ENCODE measurements at places on chromosomes 16 and 17.

DNA sequence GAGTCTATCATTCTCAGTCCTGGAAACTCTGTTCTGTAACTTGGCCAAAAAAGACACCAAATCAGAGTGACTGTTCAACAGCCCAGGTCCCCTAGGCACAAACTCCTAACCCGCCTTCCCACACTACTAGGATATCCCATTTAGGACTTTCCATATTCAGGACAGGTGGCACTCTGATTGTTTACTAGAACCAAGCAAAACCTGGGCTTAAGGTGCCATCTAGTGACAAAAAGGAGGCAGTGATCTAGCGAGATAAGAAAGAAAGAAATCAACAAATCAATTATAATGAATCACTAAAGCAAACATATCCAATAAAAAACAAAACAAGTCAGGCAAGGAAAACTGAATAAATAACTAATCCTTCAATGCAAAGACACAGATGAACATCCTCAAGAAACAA lies 203.9 kb downstream of the CEP112 start:
- DNase-seq: no peak

- DNase-seq: peak; percentile 22
Measured at GRCh38 chr16:86016201-86016965, 117.4 kb downstream of the IRF8 start.

DNA sequence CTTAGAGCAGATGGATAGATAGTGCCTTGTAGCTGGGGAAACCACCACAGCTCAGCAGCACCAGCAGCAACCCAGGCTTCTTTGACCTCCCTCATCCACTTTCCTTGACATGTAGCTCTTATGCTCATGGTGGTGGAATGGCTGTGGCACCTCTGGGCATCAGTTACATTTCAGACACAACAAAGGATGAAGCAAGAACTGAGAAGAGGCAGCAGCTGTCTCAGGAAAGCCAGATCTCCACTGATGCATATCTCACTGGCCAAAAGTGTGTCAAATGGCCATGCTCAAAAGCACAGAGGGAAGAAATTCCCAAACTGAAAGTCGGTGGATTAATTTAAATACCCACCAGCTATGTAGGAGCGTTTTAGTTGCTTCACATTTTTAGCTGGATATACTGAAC lies 671.4 kb upstream of the SALL1 start:
- DNase-seq: no peak

- no peak for DNase-seq
Measured at GRCh38 chr16:64116151-64116550, 1005.7 kb downstream of the CDH11 start.

- no peak for DNase-seq
Measured at GRCh38 chr17:3036800-3037199, 26.6 kb downstream of the OR1D5 start.

DNA sequence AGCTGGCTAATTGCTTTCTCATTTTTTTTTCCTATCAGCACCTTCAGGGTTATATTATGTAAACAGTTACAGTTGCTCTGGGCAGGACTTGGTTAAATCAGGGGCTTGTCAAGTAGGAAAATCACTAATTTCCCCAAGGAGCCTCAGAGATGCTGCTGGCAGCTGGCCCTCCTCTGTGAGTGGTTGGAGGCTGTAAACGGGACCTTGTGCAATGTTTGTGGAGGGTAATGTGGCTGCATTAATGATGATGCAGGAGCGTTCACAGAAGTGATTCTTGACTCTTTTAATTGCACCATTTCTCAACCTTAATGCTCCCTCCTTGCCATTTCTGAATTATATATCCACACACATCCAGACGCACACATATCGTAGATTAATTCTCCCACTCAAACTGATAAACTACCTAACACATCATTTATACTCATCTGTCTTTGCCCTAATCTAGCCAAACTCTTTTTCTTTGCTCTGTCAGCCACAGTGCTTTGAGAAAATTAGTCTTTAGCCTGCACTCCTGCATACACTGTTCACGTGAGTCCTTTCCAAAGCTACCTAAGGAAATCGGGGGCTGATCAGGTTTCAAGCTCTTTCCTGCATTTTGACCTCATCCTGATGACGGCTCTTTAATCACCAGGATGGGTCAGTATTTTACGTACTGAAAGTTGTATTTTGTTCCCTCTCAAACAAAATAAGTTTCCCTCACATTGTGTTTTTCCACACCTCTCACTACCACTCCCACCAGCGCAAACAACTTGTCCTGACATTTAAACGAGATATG lies 154.4 kb upstream of the PIRT start:
- no peak for DNase-seq

DNA sequence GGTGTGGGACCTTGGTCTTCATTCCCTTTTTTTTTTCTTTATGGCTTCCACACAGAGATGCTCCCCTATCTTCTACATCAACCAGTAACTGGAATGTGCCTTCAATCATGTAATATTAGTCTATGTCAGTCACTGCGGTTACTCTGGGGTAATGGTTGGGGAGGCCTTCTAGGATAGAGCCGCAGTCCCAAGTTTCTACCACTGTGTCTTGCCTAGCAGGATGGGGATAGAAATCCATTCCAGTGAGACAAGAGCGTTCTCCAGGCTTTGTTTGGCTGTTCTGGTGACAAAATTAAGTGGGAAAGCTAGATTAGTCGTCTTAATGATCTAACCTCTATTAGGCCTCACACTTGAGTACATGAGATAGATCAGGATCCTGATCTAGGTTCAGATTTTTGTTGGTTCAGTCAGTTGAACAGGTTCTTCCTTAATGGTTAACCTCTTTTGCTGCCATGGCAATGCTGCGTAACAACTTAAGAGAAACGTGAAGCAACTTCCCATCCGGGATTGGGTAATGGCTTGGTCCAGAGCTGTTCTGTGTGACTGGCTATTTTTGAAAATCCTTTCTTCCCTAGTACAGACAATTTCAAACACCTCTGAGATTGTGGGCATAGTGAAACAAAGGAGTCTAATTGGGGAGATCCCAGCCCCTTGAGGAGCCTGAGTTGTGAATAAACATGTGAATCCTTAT lies 8.7 kb downstream of the MSL1 start:
- no peak for DNase-seq

GRCh38 chr17:44360826-44361225 lies 2.8 kb downstream of the FAM171A2 start:
- DNase-seq: no peak

GRCh38 chr16:71383054-71383773 lies 24.7 kb downstream of the CALB2 start:
- DNase-seq: no peak

GRCh38 chr17:9410301-9410700 lies 165.3 kb downstream of the STX8 start:
- no peak for DNase-seq

DNA sequence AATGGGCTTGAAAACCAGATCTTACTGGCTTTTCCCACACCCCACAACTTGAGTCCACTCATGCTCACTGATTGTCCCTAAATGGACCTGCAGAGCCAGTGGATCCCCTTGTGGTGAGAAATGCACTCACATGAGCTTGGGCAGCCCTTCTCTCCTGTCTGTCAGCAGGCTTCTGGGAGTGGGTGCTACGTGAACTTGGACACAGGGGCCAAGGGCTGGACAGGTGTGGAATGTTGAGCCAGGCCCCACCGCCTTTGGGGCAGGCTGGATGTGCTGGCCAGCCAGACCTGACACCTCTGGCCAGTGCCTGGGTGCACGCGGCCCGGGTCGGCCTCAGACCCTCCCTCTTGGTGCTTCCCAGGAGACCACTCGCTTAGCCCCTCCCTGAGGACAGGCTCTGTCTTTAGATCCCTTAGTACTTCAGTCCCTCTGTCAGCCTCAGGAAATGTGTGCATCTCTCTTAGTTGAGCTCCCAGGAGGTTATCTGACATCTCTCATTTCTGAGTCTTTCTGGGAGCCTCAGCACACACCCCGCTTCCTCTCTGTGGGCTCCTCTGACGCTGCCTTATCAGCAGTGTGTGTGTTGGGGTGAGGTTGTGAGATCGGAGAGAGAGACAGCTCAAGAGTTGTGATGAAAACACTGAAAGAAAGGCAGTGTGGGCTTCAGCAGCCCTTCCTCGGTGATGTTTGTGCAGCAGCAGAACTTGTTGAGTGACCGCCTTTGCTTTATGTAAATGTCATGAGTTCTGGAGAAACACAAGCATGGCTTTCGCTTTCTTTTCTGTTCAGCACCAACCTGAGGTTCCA lies 117.0 kb downstream of the RAB11FIP4 start:
- DNase-seq: no peak

- DNase-seq: no peak
Measured at GRCh38 chr16:88108762-88109161, 157.5 kb downstream of the BANP start.

DNA sequence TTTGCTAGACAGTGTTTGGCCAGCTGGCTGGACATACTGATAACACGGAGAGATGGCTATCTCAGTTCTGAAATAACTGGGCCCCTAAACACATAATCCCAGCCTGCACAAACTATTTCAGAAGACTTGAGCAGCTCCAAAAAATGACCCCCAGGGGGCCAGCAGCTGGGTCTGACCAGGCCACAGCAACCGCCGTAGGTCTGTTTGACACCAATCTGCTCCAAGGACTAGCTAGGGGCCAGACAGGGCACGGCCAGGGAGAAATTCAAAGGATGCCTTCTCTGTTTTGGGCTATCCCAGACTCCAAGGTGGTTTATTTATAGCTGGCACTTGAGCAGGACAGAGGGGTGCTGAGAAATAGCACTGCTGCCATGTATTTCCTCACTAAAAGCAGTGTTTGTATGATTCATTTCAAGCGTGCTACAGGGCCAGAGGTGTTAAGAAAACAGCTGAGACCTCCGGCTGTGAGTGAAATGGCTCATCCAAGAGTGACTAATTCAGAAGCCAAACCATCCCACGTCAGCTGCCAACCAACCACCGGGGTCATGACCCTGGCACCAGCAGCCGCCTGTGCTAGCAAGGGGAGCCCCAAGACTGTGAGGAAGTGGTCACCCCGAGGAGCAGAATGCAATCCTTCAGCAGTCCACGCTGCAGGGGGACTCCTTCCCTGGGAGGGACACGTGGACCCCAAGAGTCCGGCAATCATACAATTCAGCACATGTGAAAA lies 5.7 kb downstream of the GGA2 start:
- DNase-seq: peak; percentile 72

DNA sequence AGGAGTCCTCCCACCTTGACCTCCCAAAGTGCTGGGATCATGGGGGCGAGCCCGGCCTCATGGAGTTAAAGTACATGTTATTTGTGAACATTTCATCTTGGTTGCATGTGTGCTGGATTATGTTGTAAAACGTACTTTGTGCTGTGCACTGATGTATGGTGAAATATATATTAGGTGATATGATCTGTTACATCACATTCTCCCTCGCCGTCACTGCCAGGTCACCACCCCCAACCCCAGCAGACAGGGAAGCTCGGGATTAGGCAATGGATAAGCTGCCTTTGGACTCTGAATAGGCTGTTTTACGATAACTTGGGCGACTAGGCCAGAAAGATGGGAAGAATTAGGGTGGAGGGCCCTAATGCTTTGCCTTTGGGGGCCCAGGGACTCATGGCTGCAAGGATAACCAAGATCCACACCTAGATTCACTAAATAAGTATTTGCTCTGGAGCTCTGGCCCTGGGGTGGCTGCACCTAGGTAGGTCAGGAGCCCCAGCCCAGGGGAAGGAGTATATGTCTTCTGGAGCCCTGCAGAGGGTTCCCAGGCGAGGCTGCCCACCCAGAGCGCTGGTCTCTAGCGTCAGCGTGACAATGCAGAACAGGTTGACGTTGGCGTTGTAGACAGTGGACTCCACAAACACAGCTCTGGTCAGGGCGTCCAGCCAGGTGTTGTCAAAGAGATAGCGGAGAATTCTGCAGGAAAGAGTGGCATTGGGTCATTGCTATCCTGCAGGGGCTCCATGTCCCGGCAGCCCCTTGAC lies 27.1 kb upstream of the GCSH start:
- DNase-seq: no peak

- DNase-seq: no peak
Measured at GRCh38 chr17:77386502-77387192, 245.9 kb downstream of the SEC14L1 start.

- DNase-seq: no peak
Measured at GRCh38 chr17:68694791-68695485, 93.8 kb upstream of the FAM20A start.

- no peak for DNase-seq
Measured at GRCh38 chr17:70886648-70887047, 717.3 kb downstream of the KCNJ2 start.

GRCh38 chr17:63697341-63698286 lies 2.3 kb downstream of the LIMD2 start:
- peak; percentile 62 for DNase-seq

GRCh38 chr16:58628845-58629732 lies 537 bp downstream of the CNOT1 start:
- peak; percentile 46 for DNase-seq

- DNase-seq: no peak
Measured at GRCh38 chr17:42754782-42755181, 6.2 kb upstream of the RAMP2 start.

DNA sequence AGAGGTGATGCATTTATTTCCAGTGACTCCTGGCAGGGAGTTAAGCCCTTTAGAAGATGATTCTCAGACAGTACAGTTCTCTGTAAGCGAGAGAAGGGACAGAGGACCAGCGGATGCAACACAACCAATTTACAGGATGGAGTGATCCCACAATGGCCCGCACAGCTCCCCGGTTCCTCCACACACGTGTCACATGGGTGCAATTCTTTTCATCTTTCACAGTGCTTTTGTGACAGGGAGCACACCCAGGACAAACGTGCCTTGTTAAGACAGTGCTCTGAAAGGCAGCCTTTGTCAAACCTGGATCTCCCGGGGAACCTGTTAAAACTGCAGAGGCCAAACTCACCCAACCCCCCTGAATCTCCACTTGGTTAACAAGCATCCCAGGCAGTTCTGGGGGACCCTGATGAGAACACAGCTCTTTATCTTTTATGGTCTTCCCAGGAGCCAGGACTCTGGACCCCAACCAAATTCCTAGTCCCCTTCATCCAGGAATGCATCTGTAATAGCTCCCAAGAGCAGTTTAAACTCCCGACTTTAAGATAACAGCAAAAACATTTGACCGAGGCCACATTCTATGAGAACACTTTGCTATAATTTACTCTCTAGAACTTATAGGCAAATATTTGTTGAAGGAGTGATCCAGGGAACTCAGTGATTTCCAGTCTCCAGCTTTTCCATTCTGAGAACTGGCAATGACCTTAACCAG lies 134.9 kb upstream of the CDH5 start:
- DNase-seq: no peak

Measured in stimulated activated CD4-positive, alpha-beta T cell treated with anti-CD3 and anti-CD28 coated beads, Interleukin-1b, Interleukin-23, amount 100 ng/mL, for 24 hours (primary cell).